ENCODE measurements at places on chromosomes 11 and 22. TPM values are rescaled to one million over a fixed set of nuclear protein-coding genes. Genes with fewer than 3 reads are reported as not detected.

DNA sequence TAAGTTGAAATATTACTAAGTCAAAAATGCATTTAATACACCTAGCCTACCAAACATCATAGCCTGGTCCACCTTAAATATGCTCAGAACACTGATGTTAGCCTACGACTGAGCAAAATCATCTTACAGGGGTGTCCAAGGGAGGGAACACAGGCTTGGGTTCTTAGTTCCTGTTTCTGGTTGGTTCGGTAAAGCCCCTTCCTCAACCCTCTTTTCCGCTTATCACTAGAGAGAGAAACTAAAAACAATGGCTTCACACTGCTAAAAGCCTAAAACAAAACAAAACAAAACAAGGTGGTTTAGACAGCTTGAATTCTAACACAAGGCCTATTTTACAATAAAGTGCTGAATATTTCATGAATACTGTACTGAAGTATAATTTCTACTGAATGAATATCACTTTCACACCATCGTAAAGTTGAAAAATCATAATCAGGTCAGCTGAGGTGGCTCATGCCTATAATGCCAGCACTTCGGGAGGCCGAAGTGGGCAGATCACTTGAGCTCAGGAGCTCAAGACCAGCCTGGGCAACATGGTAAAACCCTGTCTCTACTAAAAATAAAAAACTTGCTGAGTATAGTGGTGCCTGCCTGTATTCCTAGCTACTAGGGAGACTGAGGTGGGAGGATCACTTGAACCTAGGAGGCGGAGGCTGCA is 118.0 kb downstream of the SIK3 start:
- no peak for DNase-seq

DNA sequence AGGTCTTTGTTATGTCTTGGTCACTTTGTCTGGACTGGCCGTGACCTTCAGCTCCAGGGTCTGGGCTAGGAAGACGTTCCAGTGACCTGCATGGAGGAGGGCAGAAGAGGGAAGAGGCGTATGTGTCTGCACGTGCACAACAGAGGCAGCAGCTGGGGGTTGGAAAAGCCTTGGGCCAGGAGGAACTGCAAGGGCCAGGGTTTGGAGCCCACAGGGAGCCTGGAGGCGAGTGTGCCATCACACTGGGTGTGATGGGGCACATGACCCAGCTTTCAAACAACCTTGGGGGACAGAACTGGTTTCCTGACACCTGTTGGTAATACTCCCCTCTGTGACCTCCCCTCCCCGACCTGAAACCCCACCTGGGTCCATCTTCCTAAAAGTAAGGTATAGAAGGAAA is 34.7 kb downstream of the CHRDL2 start:
- no peak for DNase-seq

The SAA1 gene
- total RNA-seq, result not detected

GRCh38 chr11:120134931-120135228 is 3.0 kb downstream of the TRIM29 start:
- DNase-seq, result no peak

The ARHGEF12 gene
- total RNA-seq, result 167 TPM

- DNase-seq, result no peak
Measured at GRCh38 chr11:100874203-100874602, 187.1 kb downstream of the ARHGAP42 start.

The KCNJ1 gene
- not detected for total RNA-seq

DNA sequence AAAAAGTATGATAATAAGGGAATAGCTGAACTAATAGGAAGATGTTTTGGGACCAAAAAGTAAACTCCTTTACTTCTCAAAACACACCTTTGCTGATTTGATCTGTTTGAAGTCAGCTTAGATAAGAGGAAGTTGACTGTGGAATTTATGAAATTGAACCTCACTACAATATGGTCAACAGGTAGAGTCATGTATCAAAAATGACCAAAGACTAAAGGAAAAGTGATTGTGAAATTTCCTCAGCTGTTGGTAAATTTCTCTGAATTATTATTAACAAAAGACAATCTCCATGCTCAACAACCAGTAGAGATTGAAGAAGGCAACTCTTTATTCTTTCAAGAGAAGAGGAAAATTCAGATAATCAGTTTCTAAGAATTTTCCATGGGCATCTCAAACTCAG is 826.5 kb downstream of the KCNA4 start:
- no peak for DNase-seq

DNA sequence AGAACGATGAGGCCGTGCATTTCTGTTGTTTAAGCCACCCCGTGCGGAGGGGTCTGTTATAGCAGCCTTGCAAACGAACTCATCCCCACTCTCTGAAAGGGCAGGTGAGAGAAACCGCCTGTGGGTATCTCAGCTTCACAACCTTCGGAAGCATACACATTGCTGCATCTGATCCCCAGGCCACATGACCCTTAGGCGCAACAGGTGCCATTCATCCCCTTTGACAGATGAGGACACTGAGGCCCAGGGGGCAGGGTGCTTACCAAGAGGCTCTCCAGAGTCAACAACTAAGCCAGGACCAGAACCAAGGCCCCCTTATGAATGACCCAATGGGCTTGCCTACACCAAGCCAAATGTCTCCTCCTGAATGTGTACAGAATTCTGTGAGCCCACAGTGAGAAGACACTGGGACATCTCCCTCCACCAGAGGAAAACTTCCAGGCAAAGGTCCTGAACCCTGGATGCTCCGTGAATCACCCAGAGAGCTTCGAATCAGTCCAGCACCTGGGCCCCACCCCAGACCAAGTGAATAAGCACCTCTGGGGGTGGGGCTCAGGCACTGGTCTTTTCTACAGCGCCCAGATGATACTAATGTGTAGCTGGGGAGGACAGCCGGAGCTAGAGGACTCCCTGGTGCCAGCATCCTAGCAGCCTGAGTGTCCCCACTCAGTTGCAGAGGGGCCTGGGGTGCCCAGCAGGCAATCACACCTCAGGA is 83.2 kb downstream of the BUD13 start:
- DNase-seq, result no peak

The CCDC89 gene
- 4.1 TPM for total RNA-seq

The ADAMTS15 gene
- 16.4 TPM for total RNA-seq

DNA sequence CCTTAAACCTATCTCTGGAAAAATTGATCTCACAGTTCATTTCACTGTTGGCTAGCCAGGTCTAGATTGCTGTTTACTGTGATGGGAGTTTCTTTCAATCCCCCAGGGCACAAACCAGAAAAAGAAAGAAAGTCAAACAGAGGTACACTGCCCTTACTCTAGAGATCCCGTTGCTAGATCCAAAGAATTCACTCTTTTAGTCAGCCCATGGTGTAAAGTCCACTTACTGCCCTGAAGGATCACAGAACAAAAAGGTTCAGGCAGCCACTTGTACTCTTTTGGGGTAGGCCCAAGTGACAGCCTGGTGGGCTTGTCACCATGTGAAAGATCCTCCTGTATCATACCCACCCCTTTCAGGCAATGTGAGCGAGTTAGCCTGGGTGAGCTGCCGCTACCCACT is 162.6 kb upstream of the CCDC179 start:
- DNase-seq, result no peak

DNA sequence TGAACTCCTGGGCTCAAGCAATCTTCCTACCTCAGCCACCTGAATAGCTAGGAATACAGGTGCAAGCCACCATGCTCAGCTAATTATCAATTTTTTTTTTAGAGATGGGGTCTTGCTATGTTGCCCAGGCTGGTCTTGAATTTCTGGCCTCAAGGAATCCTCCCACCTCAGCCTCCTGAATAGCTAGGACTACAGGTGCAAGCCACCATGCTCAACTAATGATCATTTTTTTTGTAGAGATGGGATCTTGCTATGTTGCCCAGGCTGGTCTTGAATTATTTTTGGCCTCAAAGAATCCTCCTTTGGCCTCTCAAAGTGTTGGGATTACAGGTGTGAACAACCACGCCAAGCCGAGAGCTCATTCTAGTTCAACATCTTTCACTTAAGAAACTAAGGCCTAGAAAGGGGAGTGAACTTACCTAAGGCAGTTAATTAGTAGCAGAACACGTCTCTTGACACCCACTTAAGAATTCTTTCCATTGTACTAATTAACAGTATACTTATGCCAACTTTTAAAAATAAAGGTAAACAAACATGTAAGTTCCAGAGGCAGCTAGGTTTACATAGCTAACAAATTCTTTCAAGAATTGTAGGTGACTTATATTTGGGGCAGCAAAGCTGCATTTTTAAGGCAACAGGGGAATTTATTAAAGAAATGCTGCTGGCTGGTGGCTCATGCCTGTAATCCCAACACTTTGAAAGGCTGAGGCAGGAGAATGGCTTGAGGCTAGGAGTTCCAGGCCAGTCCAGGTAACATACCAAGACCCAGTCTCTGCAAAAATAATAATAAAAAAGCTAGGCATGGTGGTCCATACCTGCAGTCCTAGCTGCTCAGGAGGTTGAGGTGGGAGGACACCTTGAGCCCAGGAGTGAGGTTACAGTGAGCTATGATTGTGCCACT is 9.6 kb downstream of the ZBED5 start:
- no peak for DNase-seq

The KDELR3 gene
- total RNA-seq, result 75.7 TPM

DNA sequence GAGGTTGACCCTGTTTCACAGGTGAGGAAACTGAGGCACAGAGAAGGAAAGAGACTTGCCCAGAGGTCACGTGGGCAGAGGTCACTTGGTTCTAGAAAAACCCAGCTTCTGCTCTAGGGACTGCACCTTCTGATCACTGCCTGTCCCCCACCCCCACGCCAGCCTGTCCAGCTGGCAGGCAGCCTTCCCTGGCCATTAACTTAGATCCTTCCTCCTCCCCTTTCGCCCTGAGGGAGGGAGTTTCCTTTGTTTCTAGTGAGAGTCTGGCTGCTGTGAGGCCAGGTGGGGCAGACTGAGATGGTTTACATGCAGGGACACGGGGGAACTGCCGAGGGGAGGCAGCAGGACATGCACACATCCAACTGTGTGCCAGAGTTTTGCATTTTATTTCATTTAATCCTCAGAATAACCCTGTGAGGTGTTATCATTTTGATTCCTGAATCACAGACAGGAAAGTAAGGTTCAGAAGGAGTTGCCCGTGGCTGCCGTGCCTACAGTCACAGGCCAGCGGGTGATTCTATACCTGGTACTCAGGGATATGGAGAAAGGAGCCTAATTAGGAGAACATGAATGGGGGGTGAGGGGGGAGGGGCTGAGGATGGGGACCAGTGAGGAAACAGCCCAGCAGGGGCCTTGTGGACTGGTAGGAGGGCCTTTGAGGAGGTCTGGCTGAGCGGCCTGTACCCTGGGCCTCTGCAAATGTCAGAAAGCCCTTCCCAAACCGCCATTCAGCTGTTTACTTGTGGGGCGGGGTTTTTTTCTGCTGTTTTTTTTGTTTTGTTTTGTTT is 3.4 kb downstream of the FAM83F start:
- DNase-seq, result no peak

DNA sequence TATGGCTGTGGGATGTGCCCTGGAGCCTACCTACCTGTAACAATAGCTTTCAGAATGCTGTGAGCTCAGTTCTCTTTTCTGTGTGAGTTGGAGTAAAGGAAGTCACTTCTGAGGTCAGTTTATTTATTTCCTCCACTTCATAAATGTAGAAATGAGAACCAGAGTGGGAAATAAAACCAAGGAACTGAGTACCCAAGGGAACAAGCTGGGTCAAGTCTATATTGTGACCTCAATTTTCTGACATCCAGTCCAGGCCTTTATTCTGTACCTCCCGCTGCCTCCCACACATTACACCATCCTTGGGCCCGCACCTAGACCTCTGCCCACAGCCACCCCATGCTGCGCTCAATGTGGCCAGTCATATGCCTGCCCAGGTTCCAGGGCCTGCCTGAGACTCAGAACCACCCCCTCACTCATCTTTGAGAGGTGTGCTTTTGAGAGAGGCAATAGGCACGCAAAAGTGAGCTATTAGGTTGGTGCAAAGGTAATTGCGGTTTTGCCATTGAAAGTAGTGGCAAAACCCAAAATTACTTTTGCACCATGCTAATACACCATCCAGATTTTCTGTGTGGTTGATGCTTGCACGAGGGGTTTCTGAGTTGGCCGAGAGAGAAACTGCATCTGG is 9.8 kb downstream of the MS4A6E start:
- DNase-seq, result no peak

- no peak for DNase-seq
Measured at GRCh38 chr11:82559609-82560008, 174.1 kb downstream of the FAM181B start.

The DDIAS gene
- 7.8 TPM for total RNA-seq

The OTOG gene
- 0.05 TPM for total RNA-seq

The MS4A14 gene
- total RNA-seq, result 0.37 TPM

- no peak for DNase-seq
Measured at GRCh38 chr11:11598243-11598642, 23.6 kb downstream of the GALNT18 start.

GRCh38 chr11:417652-418342 is 3.0 kb upstream of the SIGIRR start:
- no peak for DNase-seq

The SEPTIN3 gene
- total RNA-seq, result 1.7 TPM

DNA sequence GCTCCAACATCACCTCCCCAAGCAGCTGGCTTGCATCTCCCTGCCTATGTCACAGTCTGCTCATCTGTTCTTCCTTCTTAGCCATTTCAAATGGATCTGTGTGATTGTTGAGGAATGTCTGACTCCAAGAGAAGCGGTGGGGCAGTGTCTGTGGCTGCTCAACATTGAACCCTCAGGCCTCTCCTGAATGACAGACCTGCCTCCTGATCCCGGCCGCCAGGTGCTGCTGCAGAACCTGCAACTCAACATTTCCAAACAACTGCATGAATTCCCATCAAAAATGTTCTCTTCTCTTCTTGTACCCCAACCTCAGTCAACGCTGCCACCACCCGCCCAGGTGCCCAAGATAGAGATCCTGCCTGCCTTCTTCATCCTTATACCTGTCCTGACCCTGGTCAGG is 132.5 kb downstream of the FBXO7 start:
- DNase-seq, result no peak

The CLMP gene
- 46.0 TPM for total RNA-seq

GRCh38 chr22:44364751-44365130 is 52.0 kb upstream of the SHISAL1 start:
- no peak for DNase-seq

- no peak for DNase-seq
Measured at GRCh38 chr22:21632237-21632895, at the start of gene CCDC116. Gene CCDC116, plus strand, starts transcription at chr22:21632760. Its CDS starts 422 bp downstream, at chr22:21633182.

- DNase-seq, result no peak
Measured at GRCh38 chr22:48644108-48644507, 1183.6 kb downstream of the BRD1 start.

The MS4A8 gene
- 0.53 TPM for total RNA-seq

The LMO1 gene
- total RNA-seq, result not detected

The MS4A1 gene
- total RNA-seq, result 1.2 TPM

DNA sequence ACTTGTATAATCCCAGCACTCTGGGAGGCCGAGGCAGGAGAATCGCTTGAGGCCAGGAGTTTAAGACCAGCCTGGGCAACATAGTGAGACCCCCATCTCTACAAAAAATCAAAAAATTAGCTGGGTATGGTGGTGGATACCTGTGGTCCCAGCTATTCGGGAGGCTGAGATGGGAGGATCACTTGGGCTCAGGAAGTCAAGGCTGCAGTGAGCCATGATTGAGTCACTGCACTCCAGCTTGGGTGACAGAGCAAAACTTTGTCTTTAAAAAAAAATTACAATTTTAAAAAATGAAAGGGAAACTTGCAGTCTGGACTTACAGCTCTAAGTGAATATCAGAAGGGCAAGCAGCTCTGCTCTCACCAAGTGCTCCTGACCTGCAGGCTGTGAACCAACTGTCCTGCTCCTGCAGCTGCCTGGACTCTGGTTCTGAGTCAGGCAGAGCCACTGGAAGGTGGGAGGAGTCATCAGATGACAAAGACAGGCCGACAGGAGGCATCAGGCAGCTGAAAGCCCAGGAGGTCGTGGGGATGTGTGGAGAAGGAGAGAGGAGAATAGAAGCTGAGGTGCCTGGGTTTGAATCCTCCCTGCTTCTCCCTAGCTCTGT is 9.6 kb downstream of the SMTNL1 start:
- no peak for DNase-seq

Measured in urinary bladder (tissue), 4 donors.